ENCODE measurements at places on chromosomes 11 and 22.

DNA sequence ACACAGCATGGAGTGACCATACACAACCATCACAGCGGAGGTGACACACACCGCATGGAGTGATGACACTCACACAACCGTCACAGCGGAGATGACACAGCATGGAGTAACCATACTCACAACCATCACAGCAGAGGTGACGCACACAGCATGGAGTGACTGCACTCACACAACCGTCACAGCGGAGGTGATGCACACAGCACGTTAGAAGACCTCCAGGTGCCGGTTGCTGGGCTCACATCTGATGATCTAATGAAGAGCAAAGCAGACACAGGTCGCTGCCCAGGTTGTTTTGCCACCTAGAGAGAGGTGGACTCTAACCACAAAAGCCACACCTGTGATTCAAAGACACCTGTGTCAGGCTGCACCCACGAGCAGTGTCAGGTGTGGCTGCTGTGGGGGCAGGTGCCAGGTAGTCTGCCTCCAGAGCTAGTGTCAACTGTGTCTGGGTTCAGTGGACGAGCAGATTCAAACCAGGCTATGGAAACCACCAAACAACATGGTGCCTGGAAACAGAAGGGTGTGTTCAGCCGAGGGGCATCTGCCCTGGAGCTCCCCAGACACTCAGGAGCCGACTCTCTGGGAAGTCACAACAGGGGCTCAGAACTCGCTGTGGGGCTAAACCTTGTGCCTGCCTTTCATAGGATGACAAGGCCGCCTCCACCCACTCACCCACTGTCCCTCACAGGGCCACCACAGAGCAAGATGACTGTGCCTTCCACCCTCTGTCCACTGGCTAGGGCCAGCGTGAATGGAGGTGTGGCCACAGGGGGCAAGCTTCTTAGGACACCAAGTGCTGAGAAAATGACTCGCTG is 608.2 kb downstream of the TBC1D22A start:
- peak; percentile 3 for DNase-seq

GRCh38 chr11:35099278-35100012 is 39.5 kb upstream of the CD44 start:
- no peak for DNase-seq

DNA sequence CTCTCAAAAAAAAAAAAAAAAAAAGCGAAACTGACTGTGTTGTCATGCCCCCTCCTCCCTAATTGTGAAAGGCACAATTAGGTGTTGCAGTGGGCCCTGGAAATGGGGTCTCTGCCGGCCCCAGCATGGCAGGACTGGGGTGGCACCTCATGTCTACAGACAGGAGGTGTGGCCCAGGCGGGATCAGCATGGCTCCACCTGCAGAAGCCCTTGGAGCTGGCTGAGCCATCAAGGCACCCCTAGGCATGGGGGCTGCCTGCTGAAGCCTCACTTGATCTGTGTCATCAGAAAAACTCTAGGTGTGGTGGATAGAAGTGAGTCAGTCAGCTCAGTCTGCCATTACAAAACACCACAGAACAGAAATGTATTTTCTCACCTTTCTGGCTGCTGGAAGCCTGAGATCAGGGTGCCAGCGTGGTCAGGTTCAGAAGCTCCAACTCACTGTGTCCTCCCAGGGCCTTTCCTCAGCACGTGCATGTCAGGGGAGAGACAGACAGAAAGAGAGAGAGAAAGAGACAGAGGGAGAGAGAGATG is 10.1 kb upstream of the B4GALNT4 start:
- peak; percentile 38 for DNase-seq

DNA sequence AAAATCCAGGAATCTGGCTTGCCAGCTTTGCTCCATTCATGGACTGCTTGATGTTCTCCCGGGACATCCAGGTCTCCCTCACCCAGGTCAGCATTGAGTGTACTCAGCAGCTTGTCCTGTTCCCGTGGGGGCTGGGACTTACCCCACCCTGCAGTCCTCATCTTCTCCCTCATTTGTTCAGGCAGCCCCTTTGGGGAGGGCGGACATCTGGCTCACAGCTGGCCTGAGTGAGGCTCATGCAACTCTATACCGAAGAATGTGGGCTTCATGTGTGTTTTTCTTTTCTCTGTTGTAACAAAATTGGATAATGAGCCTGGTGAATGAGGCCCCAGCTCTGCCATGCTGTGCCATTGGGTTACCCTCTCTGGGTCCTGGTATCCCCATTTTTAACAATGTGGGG is 227.7 kb upstream of the TENM4 start:
- DNase-seq, result no peak

GRCh38 chr22:27747396-27748221 is 53.9 kb downstream of the MN1 start:
- DNase-seq, result no peak

DNA sequence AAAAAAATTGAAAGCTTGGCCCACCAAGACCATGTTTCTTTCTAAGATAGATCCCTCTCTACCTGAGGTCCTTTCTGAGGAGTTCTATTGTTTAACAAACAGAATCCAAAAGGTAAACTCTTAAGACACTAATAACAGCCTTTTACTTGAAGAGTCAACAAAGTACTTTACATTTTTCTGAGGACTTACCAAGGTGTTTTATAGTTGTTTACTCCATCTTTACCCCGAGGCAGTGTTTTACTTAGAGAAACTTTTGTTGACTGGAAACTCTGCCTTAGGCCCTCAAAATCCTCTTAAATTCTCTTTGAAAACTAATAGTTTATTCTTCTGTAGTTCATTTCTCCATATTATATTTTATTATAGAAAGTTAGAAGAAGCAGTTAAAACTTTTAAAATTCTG is 49.7 kb upstream of the NOX4 start:
- DNase-seq, result no peak

DNA sequence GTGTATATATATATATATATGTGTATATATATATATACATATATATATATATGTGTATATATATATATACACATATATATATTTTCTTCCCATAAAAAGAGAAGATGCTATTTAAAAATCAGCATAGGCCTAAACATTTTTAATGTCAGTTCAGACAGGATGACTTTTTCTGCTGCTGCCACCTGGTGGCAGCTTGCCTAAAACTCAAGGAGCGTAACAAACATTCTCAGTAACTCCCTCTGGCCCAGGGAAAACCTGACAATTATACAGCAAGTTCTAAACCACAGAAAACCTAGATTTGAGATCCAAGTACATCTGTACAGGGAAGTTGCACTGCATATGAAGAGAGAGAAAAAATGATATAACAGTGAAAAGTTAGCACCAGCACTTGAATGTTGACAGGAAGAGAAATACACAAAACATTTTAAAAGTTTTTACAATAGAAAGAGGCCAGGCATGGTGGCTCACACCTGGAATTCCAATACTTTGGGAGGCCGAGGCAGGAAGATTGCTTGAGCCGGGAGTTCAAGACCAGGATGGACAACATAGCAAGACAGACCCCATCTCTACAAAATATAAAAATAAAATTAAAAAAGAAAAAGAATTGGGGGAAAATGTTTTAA is 16.6 kb downstream of the OR8A1 start:
- DNase-seq, result peak; percentile 39

GRCh38 chr11:36394056-36394455 is 98.0 kb downstream of the PRR5L start:
- DNase-seq, result no peak

- DNase-seq, result no peak
Measured at GRCh38 chr11:2747248-2748027, 47.6 kb upstream of the KCNQ1OT1 start.

- DNase-seq, result peak; percentile 55
Measured at GRCh38 chr11:67640021-67640757, 626 bp upstream of the TBX10 start.

DNA sequence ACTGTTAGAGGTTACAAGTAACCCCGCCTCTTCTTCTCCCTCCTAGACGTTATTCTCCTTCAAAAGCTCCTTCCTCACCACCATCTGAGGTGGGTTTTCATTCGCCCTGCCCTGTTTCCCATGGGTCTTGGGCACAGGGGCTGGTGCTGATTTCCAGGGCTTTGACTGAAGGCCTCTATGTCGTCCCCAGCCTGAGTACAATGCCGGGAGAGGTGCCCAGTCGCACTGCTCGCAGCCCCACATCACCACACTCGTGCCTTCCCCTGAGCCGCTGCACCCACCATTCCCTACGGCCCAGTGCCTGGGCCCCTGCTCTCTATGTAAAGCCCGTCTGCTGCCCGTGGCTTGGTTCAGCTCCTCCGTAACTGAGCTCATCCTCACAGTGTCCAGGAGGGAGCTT is 169.8 kb downstream of the DSCAML1 start:
- no peak for DNase-seq

GRCh38 chr22:28978158-28978557 is 83.5 kb downstream of the C22orf31 start:
- no peak for DNase-seq

DNA sequence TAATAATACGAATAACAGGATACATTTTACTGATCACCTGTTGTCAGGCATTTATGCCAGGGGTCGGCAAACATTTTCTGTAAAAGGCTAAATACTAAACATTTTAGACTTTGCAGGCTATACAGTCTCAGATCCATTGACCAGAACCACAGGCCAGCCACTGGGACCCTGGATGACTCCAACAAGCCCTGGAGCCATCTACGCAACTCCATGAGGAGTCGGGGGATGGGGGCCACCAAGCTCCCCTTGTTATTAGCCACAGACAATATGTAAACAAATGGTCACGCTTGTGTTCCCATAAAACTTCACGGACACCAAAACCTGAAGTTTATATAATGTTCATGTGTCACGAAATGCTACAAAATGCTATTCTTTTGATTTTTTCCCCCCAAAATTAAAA is 54.4 kb upstream of the EMID1 start:
- no peak for DNase-seq

- no peak for DNase-seq
Measured at GRCh38 chr11:34300926-34301295, 56.9 kb downstream of the ABTB2 start.

- DNase-seq, result peak; percentile 22
Measured at GRCh38 chr11:103682318-103683184, 353.9 kb upstream of the DDI1 start.

GRCh38 chr11:75504501-75504900 is 21.2 kb downstream of the GDPD5 start:
- DNase-seq, result no peak

DNA sequence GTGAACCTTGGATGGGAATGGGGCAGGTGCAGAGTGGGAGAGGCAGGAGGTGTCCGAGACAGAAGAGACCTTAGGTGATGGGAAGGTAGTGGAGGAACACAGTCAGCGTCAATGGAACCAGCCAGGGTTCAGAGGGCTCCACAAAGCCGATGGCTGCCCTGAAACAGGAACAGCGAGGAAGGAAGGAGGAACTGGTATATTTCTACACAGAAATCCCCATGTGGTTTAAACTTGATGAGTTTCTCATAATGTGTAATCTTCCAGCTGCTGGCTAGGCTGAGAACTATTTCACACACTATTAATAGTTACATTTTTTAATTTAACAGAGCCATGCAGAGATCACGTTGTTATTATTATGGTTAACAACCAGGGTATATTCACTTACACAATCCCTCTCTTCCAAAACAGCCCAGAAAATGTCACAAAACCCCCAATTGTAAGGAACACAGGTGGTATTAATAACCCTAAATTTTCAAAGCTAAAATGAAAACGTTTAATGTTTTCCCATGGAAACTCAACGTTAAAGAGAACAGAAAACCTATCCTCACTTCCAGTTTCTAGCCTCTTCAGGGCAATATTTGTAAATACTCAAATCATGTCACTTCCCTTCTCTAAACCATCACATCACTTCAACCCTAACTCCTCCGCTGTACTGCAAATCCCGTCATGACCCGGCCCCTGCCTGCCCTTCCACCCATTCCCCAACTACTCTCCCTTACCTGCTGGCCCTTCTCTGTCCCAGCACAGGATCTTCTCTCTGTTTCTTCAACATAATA is 74.5 kb upstream of the ARFGAP3 start:
- no peak for DNase-seq

- no peak for DNase-seq
Measured at GRCh38 chr11:26042113-26042512, 289.8 kb upstream of the ANO3 start.

- DNase-seq, result no peak
Measured at GRCh38 chr11:103681855-103682254, 354.6 kb upstream of the DDI1 start.

DNA sequence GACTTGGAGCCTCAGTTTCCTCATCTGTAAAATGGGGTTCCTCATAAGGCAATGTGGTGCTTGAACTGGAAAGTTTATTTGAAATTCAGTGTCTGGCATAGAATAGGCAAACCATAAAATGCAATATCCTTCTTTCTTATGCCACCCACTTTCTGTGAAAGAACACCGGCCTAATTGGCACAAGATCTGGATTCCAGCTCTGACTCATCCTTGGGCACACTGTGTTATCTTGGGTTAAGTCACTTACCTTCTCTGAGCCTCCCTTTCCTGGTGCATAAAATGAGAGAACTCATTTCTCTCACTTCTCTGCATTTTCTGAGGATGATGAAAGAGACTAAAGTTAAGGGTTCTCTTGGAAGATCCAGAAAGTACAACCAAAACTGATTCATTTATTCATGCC is 5.1 kb downstream of the INSC start:
- no peak for DNase-seq

All from activated CD8-positive, alpha-beta memory T cell treated with anti-CD3 and anti-CD28 coated beads, Interleukin-2, amount 50 U/mL, for 4 hours (primary cell).